Activated T-helper 1 cell treated with anti-CD3 and anti-CD28 coated beads, Interleukin-12 subunit alpha, Interleukin-12 subunit beta, Interleukin-2, Interleukin-4 antibody, amounts not matched to agents 30 ng/mL and 10 ng/mL and 1 ng/mL, durations not matched to agents 14 hours and 24 hours and 36 hours (primary cell): ENCODE measurements at places on chromosomes 1 and 21. TPM values are rescaled to one million over a fixed set of nuclear protein-coding genes. Genes with fewer than 3 reads are reported as not detected.

GRCh38 chr1:169762699-169763098 lies 28.8 kb upstream of the SELE start:
- H3K27me3 ChIP-seq = peaks cover 6% of the 10 kb centered on the region
- H3K4me1 ChIP-seq = no peaks in the 10 kb centered on the region
- H3K36me3 ChIP-seq = no peaks in the 10 kb centered on the region
- no peak for DNase-seq
- no peak overlapping the region for H3K4me3 ChIP-seq

DNA sequence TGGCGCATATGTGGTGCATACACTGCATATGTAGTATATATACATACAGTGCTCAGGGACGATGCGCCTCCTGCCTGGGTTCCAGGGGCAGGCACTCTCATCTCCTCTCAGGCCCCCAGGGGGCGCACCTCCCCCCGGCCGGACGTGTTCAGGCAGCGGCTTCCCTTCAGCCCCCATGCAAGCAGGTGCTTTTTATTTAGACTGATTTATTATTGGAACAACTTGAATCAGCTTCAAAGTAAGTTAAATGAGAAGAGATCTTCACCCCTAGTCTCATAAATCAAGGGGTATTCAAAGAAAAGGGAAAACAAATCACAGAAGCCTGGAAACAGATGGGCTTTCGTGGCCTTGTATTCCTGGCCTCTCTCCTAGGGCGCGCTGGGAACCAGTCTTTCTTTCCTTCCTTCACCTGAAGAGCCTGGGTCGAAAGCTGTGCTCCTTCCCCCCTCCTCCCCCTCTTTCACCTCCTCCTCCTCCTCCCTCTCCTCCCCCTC lies 64.6 kb downstream of the UBIAD1 start:
- no peak overlapping the region for H3K4me3 ChIP-seq
- H3K4me1 ChIP-seq = no peaks in the 10 kb centered on the region
- peak; percentile 38 for DNase-seq
- H3K27me3 ChIP-seq = peaks cover 34% of the 10 kb centered on the region
- H3K27ac ChIP-seq = no peak overlapping the region

- DNase-seq = peak; percentile 85
- peaks cover 45% of the 10 kb centered on the region for H3K4me1 ChIP-seq
- peaks cover 18% of the 10 kb centered on the region for H3K36me3 ChIP-seq
- peak within 1 kb of the TSS; percentile 94 for H3K27ac ChIP-seq
- no peaks in the 10 kb centered on the region for H3K27me3 ChIP-seq
- H3K4me3 ChIP-seq = peak within 1 kb of the TSS; percentile 91
These were observed at the start of gene TRAPPC10 for GRCh38 chr21:44011579-44012473. TSS of gene TRAPPC10 (plus strand) at chr21:44012309. CDS start at chr21:44012494, 185 bp downstream.

- peaks cover 85% of the 10 kb centered on the region for H3K4me1 ChIP-seq
- H3K4me3 ChIP-seq = peak overlapping the region; percentile 84
- H3K27me3 ChIP-seq = no peaks in the 10 kb centered on the region
- peak overlapping the region; percentile 95 for H3K27ac ChIP-seq
These were observed 44.2 kb upstream of the ECE1 start for GRCh38 chr1:21334214-21335087.

DNA sequence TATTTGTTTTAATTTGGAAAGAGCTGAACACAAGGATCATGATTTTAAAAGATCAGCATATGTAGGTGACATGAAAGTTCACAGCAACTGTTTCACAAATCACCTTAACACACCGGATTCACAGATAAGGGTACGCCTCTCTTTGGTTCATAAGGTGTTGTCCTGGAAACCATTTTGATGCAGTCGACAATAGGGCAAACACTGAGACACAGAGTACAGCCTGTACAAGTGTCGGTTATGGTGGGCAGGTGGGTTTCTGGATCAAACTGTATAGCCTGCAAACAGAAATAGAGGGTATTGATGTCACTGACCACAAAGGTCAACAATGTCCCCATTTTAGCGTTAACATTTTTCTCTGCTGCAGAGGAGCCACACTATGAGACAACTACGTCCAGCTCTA lies 357.3 kb downstream of the PTBP2 start:
- H3K36me3 ChIP-seq = no peaks in the 10 kb centered on the region
- no peak overlapping the region for H3K27ac ChIP-seq
- no peaks in the 10 kb centered on the region for H3K27me3 ChIP-seq

DNA sequence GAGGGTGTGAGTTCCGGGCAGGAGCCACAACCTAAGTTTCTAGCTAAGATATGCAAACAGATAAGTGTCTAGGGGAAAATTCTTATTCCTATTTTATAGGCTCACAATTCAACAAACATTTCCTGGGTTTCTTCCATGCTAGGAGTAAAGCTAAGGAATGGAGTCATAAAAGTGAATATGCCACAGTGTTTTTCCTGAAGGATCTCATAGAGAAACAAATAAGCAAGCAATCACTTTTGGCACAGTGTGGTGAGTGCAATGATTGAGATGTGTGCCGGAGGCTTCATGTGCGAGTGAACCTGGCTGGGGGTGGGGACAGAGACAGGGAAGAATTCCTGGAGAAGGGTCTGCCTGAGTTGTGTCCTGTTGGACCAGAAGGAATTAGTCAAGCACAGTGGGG lies 147.4 kb downstream of the TENT5C start:
- DNase-seq = no peak
- no peak overlapping the region for H3K4me3 ChIP-seq
- no peaks in the 10 kb centered on the region for H3K36me3 ChIP-seq
- H3K27me3 ChIP-seq = peaks cover 41% of the 10 kb centered on the region
- H3K4me1 ChIP-seq = peaks cover 9% of the 10 kb centered on the region
- no peak overlapping the region for H3K27ac ChIP-seq

GRCh38 chr1:73910466-73910865 lies 287.5 kb downstream of the LRRIQ3 start:
- no peak overlapping the region for H3K4me3 ChIP-seq
- no peaks in the 10 kb centered on the region for H3K27me3 ChIP-seq
- DNase-seq = no peak
- no peak overlapping the region for H3K27ac ChIP-seq

DNA sequence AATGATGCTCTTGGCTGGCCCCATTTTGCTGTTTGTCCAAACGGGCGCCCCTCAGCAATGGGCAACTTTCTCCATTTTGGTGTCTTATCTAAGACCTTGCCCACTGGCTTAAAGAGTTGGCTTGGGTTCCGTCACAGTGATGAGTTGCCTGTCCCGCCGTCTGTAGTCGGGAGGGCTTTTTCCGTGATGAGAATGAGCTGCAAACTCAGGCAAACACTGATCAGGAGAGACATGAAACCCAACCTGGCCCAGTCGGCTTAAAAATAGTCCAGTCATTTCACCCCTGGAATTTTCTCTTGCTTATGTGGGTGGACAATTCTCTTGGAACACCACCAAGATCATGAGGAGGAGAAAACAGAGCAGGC lies 79.3 kb downstream of the ST6GALNAC3 start:
- peaks cover 14% of the 10 kb centered on the region for H3K4me1 ChIP-seq
- DNase-seq = no peak

- no peak overlapping the region for H3K4me3 ChIP-seq
- peaks cover 21% of the 10 kb centered on the region for H3K4me1 ChIP-seq
- no peak for DNase-seq
- no peaks in the 10 kb centered on the region for H3K27me3 ChIP-seq
- H3K27ac ChIP-seq = no peak overlapping the region
These were observed 73.6 kb upstream of the PTGFRN start for GRCh38 chr1:116836099-116836498.

GRCh38 chr1:6554907-6555778 lies at the start of gene TAS1R1:
TSS of gene TAS1R1 (plus strand) at chr1:6555307. CDS start at chr1:6555374, 67 bp downstream.
- peaks cover 3% of the 10 kb centered on the region for H3K36me3 ChIP-seq
- H3K27ac ChIP-seq = peak within 1 kb of the TSS; percentile 29
- peak within 1 kb of the TSS; percentile 77 for H3K4me3 ChIP-seq
- H3K27me3 ChIP-seq = no peaks in the 10 kb centered on the region

GRCh38 chr1:206631085-206631509 lies 4.2 kb upstream of the DYRK3 start:
- no peak overlapping the region for H3K27ac ChIP-seq
- DNase-seq = no peak
- H3K27me3 ChIP-seq = peaks cover 19% of the 10 kb centered on the region
- no peaks in the 10 kb centered on the region for H3K36me3 ChIP-seq
- H3K4me1 ChIP-seq = peaks cover 20% of the 10 kb centered on the region

DNA sequence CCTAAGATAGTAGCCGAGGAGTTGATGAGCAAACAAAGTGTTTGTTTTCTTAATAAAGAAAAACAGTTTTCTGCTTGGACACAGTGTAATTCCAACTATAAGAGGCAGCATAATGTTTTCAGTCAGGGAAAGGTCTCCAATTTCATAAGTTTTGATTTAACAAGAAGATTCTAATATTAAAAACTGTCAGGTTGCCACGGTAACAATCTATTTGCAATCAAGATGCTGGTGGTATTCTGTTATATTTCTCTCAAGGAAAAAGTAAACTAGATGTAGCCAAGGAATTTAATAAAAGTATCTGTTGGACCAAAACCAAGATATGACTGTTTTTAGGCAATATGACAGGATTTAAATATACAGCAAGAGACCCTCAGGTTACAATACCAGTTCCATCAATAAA lies 211.7 kb downstream of the SMYD3 start:
- no peaks in the 10 kb centered on the region for H3K36me3 ChIP-seq
- DNase-seq = no peak
- no peaks in the 10 kb centered on the region for H3K27me3 ChIP-seq

- H3K4me3 ChIP-seq = no peak overlapping the region
- H3K27me3 ChIP-seq = no peaks in the 10 kb centered on the region
- no peak overlapping the region for H3K27ac ChIP-seq
- no peak for DNase-seq
- no peaks in the 10 kb centered on the region for H3K4me1 ChIP-seq
These were observed 88.2 kb upstream of the GRIK1 start for GRCh38 chr21:30027986-30028385.

DNA sequence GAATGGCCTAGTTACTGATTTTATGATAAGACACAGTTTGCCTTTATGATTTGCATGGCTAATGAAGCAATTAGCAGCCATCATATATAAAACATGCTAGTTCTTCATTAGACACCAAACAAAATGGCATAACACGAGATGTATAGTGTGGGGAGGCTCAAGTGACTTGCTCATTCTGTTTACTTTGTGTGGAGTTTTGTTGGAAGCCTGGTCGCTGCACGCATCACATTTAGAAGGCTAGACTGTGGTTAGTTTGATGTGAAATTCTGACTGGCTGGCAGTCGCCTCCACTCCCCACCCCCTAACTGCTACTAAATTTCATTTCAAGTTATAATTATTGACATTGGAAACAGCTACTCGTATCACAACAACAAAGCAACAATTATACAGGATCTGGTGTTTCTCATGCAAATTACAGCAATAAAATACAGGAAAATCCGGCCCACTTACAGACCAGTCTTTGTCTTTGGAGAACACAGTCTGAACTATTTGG lies 356.1 kb downstream of the LMO4 start:
- no peak overlapping the region for H3K27ac ChIP-seq
- peak overlapping the region; percentile 71 for H3K4me3 ChIP-seq
- no peak for DNase-seq
- no peaks in the 10 kb centered on the region for H3K4me1 ChIP-seq

- DNase-seq = no peak
- no peaks in the 10 kb centered on the region for H3K36me3 ChIP-seq
- no peaks in the 10 kb centered on the region for H3K4me1 ChIP-seq
These were observed 113.1 kb downstream of the FOXD2 start for GRCh38 chr1:47550929-47551328.

- peaks cover 17% of the 10 kb centered on the region for H3K4me1 ChIP-seq
- peak overlapping the region; percentile 74 for H3K27ac ChIP-seq
- no peak for DNase-seq
- peaks cover 2% of the 10 kb centered on the region for H3K36me3 ChIP-seq
- H3K27me3 ChIP-seq = peaks cover 52% of the 10 kb centered on the region
These were observed 338 bp upstream of the C1orf53 start for GRCh38 chr1:197902131-197902453.

DNA sequence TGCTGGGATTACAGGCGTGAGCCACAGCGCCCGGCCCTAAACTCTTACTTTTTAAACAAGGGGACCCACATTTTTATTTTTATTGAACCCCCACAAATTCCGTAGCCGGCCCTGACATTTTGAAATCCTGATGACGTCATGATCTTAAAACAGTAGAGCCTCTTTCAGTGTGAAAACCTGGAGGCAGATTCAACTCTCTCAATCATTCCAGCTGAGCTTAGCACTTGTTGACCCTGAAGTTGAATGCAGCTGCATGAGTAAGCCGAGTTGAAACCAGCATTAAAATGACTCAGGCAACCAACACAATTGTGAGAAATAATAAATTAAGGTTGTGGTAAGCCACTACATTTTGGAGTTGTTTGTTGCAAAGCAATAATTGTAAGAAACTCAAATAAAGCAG lies 93.9 kb upstream of the ADGRL4 start:
- H3K4me1 ChIP-seq = no peaks in the 10 kb centered on the region
- no peak for DNase-seq
- H3K27me3 ChIP-seq = no peaks in the 10 kb centered on the region
- H3K4me3 ChIP-seq = no peak overlapping the region

- H3K27me3 ChIP-seq = peaks cover 3% of the 10 kb centered on the region
- no peak overlapping the region for H3K27ac ChIP-seq
- no peaks in the 10 kb centered on the region for H3K4me1 ChIP-seq
- H3K36me3 ChIP-seq = no peaks in the 10 kb centered on the region
These were observed 55.4 kb upstream of the LMO4 start for GRCh38 chr1:87273291-87273690.

DNA sequence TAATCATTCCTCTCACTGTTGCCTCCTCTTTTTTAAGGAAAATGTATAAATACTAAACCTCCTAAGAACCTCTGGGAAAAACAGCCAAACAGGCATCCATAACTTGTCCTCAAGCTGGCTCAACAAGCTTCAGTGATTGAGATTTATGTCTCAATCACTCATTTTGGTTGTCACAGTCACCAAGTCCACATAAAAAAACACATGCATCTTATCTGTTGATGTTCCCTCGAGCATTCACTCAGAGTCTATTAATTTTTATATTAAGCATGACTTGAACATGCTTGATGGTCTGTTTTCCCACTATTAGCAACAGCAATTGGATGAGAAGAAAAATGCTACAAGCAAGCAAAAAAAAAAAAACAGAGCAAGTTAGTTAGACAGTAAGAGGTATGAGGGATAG lies 254.3 kb downstream of the RGS7 start:
- H3K36me3 ChIP-seq = no peaks in the 10 kb centered on the region
- H3K27me3 ChIP-seq = no peaks in the 10 kb centered on the region
- no peak overlapping the region for H3K4me3 ChIP-seq
- no peak for DNase-seq

DNA sequence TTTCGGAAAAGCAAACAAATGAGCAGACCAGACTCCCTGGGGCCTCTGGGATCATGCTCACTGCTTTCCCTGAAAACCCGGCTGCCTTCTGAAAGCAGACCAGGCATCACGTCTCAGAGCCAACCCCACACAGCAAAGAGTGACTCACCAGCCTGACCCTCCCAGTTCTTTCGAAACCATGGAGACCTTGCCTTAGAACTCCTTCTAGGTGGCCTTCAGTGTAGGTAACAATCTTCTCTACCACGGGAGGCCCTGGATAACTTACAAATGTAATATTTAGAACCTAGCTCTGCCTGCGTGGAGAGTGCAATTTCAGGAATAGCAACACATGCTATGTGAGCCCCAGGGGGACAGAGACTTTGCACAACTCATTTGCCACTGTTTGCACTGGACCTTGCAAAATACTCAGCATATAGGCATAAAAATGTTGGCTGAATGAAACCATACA lies 105.2 kb downstream of the SUSD4 start:
- DNase-seq = no peak
- H3K27me3 ChIP-seq = no peaks in the 10 kb centered on the region
- H3K4me1 ChIP-seq = no peaks in the 10 kb centered on the region
- H3K4me3 ChIP-seq = no peak overlapping the region
- no peak overlapping the region for H3K27ac ChIP-seq

Gene TMEM201
- 36.7 and 38.7 TPM in 2 replicates for total RNA-seq

Gene ST6GALNAC3
- total RNA-seq = not detected in 2 replicates

Gene TSSK3
- 0.51 and 1.3 TPM in 2 replicates for total RNA-seq

Gene RGS8
- not detected in 2 replicates for total RNA-seq

Gene ZYG11A
- total RNA-seq = 0.22 and 0.26 TPM in 2 replicates

Gene CRP
- not detected in 2 replicates for total RNA-seq

Gene GABPA
- 26.7 and 26.9 TPM in 2 replicates for total RNA-seq

Gene SLAMF8
- 0.49 and 0.69 TPM in 2 replicates for total RNA-seq
